ENCODE measurements at places on chromosomes 4 and X.

DNA sequence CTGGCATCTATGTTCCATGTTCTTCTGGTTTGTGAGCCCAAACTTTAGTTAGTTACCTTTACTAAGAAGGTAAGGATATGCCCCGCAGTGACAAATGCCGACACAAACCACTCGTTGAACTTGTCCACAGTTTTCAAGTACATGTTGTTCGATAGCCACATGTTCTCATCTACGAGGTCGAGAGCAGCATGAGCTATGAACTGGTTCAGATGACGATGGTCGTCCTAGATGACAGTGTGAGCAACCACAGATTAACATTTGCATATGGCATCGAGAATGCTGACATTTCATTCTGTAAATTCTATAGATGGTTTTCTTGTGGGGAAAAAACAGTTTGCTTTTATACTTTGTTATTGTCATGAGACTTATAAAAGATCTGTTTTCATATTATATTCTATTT, 18.0 kb downstream of the TRAPPC2 start:
- no peak for DNase-seq

DNA sequence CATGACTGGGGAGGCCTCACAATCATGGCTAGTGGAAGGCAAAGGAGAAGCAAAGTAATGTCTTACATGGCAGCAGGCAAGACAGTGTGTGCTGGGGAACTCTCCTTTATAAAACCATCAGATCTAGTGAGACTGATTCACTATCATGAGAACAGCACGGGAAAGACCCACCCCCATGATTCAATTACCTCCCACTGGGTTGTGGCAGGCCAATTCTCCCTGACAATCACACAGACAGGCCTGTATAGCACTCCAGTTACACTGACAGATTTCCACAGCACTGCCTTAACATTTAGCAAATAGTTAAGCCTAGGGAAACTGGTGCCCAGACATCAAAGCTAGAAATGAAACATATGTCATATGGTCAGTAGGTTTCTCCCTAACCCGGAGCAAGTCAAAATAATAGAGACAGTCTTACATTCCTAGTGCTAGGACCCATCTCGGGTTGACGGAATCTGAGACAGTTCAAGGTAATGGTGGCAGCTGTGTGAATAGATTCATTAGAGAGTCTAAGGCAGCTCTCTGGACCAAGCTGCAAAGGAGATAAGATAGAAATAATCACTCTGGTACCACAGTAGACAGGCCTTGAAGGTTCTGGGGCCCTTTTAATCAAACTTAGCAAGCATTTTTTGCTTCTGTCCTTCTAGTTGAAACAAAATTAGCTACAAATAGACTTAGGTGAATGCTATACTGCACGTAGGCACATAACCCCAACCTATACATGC, 9.4 kb upstream of the HERC5 start:
- no peak for DNase-seq

- no peak for DNase-seq
These were observed 18.8 kb upstream of the YTHDC1 start for GRCh38 chr4:68368691-68369131.

DNA sequence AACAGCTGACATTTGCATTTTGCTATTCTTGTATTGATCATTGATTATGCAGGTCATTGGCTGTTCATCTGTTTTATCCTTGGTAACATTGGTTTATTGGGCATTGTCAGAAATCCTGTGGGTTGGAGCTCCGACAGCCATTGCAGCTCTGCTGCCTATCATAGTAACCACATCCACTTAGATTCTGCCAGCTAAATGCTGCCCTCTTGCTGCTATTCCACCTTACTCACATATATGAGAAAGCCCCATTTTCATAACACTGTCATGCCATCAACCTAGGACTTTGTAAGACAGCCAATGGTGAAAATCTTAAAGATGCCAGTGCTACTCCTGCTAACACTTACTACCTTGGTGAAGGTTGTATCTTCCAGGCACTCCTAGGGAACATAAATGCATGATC, 187.3 kb upstream of the CXCL13 start:
- DNase-seq, result no peak

DNA sequence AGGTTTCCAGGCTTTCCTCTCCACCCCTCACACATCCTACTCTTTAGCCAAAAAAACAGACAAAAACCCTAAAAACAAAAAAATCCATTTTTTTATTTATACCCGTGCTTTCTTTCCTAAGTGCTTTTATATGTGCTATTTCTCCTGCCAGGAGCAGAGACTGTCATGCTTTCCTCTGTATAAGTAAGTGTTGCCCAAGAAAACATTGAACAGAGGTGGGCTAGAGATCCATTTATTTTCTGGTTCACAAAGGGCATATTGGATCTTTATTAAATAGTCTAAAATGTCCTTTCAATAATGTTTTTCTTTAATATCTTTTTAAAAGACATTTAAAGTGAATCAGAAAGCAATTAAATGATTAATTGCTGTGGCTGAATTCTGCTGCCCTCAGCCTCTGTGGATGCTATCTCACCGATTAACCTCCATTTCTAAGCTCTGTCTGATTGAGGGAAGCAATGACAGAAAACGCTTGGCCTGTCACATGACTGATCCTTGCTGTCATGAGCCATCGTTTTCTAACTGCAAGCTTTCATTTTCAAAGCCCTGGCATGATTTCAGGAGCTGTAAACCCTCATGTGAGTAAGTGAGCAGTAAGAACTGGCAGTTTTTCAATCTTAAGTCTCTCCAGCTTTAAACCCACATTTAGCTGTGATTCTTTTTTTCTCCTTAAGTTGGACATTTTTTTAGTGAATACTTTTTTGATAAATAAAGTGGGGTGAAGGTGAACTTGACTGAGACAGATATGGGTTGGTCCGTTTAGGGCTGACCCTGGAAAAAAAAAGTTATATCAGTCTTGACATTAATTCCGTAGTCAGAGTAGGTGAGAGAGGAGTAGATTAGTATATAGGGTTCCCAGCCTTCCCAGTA, 180.7 kb upstream of the PGRMC2 start:
- no peak for DNase-seq

GRCh38 chrX:44621078-44621477, 78.4 kb upstream of the FUNDC1 start:
- no peak for DNase-seq

DNA sequence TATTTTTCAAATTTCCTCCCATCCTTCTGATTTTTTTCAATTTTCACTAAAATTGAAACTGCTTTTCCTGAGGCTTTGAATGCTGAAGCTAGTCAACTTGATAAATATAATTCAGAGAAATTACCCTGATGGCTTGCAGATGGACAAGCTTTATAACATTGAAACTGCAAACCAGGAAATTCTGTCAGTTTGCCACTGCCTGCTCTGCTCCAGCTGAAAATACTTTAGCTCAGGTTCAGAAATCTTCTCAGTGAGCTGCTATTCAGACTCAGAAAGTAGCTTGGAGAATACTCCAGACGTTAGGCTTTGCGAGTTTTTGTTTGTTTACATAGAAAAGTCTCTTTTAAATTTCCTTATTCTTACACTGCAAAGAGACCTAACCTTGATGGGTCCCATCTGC, 1574.7 kb downstream of the STIM2 start:
- no peak for DNase-seq

- DNase-seq, result no peak
These were observed 1138.7 kb upstream of the PCDH7 start for GRCh38 chr4:29581457-29581856.

DNA sequence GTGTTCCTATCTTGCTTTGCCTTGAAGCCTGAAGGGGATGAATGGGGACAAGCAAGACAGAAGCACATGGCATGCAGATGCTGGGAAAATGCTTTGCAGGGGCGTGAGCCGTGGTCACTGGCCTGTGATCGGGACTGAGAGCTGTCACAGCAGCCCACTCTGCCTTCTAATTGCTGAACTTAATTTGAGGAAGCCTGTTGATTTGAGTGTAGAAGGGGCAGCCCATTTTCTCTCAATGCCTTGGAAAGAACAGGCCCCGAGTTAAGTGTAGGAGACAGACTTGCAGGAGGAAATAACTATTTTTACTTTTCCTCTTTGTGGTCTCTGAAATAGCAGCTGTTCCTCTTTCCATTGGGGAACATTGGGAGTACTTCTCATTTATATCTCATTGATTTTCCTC, 26.1 kb upstream of the TBC1D1 start:
- no peak for DNase-seq

GRCh38 chr4:56871371-56871866, 36.3 kb upstream of the REST start:
- DNase-seq, result peak; percentile 59

GRCh38 chr4:87057835-87058355, 123.1 kb downstream of the AFF1 start:
- DNase-seq, result no peak

DNA sequence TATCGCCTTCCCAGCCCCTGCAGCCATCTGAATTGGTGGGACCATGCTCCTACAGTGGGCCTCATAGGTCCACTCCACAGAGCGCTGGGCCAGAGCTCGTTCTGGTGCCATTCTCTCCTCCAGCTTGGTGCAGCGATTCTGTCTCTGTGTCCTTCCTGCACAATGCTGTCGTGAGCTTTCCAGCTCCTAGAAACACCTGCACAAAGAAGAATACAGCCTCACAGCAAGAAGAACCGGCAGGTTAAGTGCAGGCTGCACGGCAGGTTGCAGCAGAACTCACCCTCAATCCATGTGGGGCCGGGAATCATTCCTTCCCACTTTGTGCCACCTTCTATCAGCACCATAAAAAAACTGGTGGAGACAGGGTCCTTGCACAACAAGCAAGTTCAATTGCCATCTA, 101.2 kb upstream of the ENPP6 start:
- no peak for DNase-seq

DNA sequence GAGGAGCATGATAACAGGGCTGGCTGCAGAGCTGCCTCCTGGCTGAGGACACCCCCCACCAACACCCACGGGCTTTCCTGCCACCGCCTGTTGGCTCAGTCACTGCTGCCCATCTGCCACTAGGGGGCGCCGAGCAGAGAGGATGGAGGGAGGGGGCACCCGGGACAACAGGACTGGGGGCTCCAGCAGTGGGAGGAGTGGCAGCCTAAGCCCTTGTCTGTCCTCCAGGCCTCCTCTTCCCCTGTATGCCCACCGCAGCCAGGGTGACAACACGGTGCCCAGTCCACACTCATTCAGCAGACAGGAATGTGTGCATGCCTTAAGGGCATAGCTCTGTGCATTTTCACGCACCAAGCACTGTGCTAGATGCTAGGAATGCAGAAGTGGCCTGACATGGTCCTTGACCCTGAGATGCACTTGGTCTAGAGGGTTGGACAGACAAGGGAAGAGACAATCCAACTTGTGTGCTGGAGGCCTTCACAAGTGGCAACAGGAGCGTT, 149.9 kb downstream of the AMMECR1 start:
- no peak for DNase-seq

GRCh38 chr4:71765821-71766383, 18.0 kb downstream of the GC start:
- DNase-seq, result no peak

- no peak for DNase-seq
These were observed 67.2 kb upstream of the PPP3CA start for GRCh38 chr4:101414496-101414895.

GRCh38 chrX:32448320-32448719, 763.0 kb downstream of the DMD start:
- no peak for DNase-seq

- DNase-seq, result no peak
These were observed 39.3 kb upstream of the CCNG2 start for GRCh38 chr4:77117721-77118120.

DNA sequence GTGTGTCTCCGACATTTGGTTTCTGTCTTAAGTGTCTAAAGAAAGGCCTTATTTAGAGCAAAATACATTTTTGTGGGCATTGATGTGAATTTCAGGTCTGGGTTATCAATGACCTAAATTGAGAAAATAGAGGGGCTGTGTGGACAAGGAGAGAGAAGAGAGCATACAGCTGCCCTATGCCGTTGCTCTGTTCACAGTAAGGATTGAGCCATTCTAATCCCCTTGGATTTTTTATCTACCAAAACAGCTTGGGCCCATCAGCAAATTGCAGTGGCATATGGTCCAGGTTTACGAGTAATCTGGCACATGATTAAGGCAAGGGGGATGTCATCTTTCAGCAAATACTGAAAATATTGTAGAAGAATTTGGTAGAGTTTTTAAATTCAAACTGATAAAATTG, 210.2 kb downstream of the ANTXR2 start:
- peak; percentile 79 for DNase-seq

DNA sequence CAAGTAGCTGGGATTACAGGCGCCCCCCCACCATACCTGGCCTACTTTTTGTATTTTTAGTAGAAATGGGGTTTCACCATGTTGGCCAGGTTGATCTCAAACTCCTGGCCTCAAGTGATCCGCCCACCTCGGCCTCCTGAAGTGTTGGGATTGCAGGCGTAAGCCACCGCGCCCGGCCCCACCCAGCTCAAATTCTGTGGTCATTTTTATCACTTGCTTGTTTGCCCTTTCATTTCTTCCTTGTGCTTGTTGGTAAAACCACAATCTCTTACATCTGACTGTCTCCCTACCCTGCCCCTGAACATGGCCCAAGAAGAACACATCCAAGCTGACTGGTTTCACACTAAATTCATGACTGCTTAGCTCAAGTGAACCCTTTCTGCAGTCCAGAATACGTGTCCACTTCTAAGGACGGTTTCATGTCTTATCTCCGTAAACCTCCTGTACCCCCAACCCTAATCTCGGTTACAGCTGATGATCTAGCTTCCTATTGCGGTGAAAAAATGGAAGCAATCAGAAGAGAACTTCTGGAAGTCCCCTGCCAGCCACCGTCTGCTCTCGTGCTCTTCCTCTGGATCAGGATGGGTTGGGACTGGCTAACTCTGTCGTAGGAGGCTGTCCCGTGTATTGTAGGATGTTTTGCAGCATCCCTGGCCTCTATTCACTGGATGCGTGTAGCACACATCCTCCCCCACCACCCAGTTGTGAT, 5.4 kb upstream of the RS1 start:
- no peak for DNase-seq

All from NCI-H2171 treated with DMSO at 0.1 percent for 48 hours (cell line).